G401 (cell line): ENCODE measurements at places on chromosomes 6 and 20.

DNA sequence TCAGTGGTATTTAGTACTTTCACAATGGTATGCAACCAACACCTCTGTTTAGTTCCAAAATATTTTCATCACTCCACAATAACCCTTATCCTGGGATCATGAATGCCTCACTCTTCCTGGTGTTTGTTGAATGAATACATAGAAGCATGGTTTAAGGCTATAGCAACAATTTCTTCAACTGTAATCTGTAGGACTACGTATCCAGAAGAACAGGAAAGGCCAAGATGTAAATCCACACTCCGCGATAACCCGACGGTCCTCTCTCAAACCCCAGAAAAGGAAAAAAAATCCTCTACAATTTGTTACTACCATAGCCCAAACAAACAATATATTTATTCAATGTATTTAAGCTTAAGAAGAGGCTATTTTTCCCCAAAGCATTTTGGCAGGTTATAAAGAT lies 141.4 kb upstream of the SALL4 start:
- no peak for DNase-seq

DNA sequence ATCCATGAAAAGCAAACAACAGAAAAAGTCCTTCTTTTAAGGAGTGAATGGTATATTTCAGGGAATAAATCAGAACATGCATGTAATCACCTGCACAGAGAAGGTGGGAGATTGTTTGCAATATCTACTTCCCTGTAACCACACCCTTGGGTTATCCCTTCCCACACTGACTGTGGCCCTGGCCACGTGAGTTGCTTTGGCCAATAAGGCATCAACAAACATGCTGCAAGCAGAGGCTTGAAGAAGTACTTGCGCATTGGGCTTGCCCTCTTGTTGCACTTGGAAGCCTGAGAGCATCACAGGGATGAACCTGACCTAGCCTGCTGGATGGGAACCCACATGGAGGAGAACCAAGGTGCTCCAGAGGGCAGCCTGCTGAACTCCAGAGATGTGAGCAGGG lies 208.5 kb downstream of the PTPRT start:
- DNase-seq = no peak

- DNase-seq = peak; percentile 58
These were observed 36.4 kb upstream of the SLC17A4 start for GRCh38 chr6:25717866-25718740.

DNA sequence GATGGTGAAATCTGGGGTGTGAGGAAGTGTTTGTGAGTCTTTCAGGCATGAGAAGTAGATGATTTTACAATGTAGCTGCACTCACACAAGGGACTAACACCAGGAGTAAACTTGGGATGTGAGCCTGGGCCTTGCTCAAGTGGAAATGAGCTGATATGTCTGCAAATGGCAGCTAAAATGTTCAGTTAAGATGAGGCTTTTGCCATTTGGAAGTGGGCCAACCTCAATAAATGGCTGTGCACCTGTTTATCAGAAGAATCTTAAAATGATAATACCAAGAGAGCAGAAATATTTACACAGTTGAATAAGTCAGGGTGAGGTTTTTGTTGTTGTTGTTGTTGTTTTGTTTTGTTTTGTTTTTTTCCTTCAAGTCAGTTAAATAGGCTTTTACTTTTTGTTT lies 25.7 kb upstream of the KLHL31 start:
- peak; percentile 8 for DNase-seq

DNA sequence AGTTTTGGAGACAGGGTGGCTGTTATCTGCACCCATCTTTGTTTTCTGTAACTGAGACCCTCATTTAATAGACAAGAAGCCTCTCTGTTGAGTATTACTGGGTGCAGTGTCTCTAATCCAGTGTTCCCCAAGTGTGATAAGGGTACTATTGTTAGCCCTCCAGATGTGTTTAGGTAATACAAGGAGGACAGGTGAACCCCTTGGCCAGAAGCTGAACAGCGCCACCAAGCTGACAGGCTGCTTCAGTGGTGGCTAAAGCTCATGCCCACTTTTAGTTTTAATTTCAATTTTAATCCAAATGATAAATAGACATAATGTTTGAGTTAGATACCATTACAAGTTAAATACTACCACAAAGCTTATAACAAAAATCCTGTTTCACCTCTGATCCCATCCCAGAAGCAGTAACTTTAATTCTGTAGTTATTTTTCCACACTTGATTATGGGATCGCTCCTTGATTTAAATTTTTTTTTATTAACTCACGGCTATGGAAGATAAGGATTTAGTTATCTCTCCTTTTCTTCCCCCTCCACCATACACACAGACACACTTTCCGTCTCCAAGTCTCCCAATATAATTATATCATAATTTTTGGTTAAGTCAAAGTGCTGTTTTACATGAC lies 8.4 kb upstream of the STK35 start:
- no peak for DNase-seq

- peak; percentile 56 for DNase-seq
These were observed 10.9 kb upstream of the LPIN3 start for GRCh38 chr20:41329435-41330342.

GRCh38 chr6:12001706-12002435 lies 10.2 kb upstream of the HIVEP1 start:
- DNase-seq = no peak

DNA sequence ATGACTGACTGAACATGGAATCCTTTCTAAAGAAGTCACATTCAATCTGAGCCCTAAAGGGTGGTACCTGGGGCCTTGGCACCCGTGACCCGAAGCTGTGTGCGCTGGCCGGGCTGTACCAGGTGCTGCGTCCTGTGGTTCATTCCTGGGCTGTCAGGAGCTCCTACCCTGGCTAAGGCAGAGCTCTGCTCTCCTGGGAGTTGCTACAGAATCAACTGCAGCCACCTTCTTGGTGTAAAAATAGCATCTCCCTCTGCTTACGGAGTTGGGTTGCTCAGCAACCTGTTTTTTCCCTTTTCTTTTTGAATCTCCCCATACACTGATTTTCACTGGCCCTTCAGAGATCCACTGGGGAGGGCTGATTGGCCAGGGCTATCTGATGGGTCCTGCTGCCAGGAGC lies 236.6 kb upstream of the PDE10A start:
- peak; percentile 41 for DNase-seq

GRCh38 chr6:50922579-50923525 lies 104.2 kb downstream of the TFAP2B start:
- no peak for DNase-seq

- no peak for DNase-seq
These were observed 29.0 kb downstream of the JARID2 start for GRCh38 chr6:15274692-15275387.

GRCh38 chr6:26272171-26272637 lies 92.8 kb upstream of the BTN3A2 start:
- DNase-seq = no peak

DNA sequence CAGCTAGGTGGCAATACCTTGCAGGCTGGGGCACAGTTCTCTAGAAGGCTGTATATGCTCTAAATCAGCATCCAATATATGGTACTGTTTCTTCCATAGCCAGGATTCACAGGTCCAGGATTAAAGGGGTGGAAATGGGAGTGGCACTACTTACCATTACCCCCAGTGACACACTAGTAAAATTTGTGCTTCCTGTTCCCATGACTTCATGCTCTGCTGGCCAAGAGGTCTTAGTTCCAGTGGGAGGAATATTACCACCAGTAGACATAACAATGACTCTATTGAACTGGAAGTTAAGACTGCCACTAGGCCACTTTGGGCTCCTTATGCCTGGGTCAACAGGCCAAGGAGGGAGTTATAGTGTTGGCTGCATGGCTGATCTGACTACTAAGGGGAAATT lies 174.3 kb upstream of the TNFAIP3 start:
- DNase-seq = no peak

GRCh38 chr20:48019940-48020339 lies 234.7 kb upstream of the SULF2 start:
- no peak for DNase-seq

DNA sequence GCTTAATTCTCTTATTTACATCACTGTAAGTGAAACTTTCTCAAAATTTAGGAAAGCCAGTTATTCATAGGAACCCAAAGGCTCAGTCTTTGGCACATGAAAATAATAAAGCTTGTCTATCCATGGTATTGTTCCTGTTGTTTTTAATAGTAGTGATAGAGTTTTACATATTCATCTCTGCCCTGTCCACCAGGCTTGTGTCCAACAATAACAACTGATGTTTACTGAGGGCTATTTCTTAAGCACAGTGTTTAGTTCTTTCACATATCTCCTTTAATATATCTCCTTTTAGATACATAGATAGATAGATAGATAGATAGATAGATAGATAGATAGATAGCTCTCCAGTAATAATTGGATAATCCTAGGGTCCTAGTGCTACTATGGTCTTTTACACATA lies 34.2 kb downstream of the FOXQ1 start:
- no peak for DNase-seq

DNA sequence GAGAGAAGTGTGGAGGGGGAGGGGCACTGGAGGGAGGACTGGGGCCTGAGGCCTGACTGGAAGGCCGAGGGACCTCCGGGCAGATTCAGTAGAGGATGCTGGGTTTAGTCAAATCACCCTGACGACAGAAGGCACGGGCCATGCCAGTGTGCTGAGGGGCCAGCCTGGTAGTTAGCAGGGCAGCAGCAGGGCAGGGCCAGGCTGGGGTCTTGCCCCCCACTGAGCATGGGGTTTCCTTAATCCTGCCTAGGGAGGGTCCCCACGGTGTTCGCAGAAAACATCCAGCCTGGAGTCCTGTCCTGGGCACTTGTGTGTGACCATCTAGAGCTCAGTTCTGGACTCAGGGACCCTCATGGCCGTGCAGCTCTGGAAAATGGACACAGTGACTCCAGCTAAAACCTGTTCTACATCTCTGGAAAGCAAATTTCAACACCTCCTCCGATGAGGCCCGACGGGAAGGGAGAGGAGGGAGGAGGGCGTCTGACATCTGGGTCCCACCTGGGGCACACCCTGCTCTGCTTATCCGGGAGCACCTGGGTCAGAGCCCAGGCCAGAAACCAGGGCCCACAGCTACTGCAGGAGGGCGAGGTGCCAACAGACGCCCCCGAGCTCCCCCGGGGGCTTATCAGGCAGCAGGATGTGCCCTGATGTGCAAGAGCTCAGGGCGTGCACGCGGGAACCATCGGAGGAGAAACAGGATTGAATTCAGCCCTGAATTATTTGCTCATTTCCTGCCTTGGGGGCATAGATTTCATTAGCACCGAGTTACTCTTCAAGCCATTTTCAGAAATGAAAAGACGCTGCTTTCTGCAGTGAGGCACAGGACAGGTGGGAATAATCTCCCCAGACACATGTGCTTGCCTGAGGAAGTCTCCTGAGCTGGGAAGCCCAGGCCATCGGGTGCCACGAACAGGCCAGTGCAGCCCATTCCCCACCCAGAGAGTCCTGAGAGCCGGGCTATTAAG lies 78.0 kb upstream of the MPC1 start:
- DNase-seq = no peak

DNA sequence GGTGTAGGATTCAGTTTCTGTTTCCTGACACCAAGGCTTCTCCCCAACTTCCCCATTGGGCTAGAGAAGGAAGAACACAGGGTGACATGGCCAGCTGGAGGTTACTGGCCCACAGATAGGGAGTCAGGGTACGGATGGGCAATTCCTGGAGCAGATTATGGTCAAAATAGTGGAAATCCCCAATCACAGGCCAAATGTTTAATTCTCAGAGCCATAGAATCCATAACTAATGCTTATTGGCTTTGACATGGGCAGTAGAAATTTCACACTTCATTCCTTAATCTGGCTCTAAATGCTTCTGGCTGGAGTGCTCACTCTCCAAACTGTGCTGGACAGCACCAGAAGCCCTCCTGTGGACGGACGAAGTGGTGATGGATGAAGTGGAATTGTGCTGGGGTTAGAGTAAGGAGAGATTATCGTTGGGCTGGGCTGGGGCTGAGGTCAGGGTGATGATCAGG lies 887 bp downstream of the SIGLEC1 start:
- DNase-seq = no peak

DNA sequence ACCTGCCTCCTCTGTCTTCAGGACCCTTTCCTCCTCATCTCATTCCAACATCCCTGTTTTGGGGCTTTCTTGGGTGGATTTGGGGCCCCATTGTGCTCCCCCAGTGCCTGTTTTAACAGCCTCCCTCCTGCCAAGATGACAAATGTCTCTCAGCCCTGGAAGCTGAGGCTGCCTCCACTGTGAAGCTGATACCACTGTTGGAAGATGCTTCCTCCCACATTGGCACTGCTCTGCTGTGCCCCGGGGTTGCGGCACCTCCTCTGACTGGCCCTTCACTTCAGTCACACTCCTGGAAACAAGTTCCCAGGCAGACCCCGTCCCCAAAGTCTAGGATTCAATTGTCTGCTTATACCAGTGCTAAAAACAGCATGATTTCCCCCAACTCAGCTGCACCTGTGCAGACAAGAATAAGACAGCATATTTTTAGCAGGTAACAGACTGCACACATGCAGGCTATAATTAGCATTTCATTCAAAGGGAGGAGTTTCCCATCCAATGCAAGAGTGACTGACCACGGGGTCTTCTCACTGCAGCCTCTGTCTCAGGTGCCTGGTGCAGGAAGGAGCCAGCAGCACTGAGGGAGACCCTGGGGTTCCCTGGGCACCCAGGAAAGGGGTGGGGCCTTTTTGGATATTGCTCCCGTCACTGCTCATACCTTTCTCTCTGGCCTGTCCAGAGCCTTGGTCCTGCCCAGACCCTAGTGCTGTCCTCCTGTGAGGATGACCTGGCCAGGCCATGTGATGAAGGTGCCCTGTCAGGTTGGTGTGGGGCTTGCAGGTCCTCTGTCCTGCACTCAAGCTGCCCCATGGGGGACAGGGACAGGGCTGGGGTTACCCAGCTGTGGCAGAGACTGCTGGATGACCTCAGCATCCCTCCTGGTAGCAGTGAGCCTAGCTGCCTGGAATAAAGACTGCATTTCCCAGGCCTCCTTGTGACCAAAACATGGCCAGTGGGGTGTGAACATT lies 31.5 kb upstream of the SULF2 start:
- DNase-seq = no peak

DNA sequence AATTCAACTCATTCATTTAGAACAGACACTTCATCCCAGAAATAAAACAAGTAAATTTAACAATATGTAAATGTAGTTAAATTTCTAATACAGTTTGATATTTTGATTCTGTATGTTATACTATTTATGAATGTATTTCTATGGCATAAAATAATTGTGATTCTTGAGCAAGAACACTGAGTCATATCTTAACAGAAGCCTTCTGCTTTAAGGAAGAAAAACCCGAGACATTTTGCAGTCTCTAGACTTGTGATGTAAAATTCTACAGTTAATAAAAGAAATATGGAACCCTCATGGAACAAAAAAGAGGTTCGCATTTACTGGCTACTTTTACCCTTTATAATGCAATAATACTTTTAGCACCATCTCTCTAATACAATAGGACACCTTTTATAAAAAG lies 47.9 kb upstream of the SCML4 start:
- no peak for DNase-seq
